ENCODE measurements at places on chromosomes 16 and 17. TPM values are rescaled to one million over a fixed set of nuclear protein-coding genes. Genes with fewer than 3 reads are reported as not detected.
A peak's percentile ranks its signal among the peaks of the same experiment; 100 is the strongest.

TAC4 gene
- not detected for total RNA-seq

- no peak for DNase-seq
Observed at GRCh38 chr16:57028086-57028485, 38.7 kb downstream of the NLRC5 start.

DNA sequence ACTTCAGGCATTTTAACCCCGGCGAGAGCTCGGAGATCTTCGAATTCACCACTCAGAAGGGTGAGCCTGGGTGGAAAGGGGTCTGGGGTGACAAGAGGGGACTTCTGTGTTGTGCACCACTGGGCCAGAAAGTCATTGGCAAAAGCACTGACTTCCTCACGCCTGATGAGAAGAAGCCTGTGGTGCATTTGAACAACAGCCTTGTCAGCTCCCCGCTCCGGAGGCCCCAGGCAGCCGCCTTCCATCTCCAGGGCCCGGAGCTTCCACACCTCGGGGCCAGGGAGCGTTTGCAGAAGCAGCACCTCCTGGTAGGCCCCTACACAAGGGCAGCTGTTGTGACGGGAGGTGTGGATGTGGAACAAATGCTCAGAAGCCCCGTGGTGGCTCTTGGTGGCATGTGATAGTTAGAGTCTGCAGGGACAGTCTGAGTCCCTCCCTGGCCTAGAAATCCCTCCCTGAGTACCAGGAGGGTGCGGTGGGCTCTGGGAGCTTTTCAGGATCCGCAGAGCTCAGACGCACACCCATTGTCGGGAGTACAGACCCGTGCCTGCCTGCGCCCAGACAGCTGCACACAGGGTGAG is 9.7 kb downstream of the CACNG1 start:
- no peak for DNase-seq

C17orf50 gene
- total RNA-seq = not detected

DNA sequence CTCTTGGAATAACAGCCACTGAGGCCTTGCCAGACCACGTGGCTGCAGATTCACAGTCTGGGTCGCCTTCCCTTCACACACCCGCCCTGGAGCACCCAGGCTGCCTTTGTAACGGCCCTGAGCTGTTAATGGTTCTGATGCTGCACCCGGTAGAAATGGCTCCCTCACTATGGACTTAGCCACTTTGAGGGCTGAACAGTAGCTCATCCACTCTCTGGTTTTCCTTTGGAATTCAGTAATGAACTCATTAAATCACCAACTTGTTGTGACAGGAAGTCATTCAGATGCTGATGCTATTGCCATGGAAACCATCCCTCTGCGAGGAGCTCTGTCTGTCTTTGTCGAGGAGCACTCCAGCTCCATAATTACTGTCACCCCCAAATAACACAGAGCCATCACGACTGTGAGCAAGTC is 59.2 kb downstream of the CDK5R1 start:
- no peak for DNase-seq

DNA sequence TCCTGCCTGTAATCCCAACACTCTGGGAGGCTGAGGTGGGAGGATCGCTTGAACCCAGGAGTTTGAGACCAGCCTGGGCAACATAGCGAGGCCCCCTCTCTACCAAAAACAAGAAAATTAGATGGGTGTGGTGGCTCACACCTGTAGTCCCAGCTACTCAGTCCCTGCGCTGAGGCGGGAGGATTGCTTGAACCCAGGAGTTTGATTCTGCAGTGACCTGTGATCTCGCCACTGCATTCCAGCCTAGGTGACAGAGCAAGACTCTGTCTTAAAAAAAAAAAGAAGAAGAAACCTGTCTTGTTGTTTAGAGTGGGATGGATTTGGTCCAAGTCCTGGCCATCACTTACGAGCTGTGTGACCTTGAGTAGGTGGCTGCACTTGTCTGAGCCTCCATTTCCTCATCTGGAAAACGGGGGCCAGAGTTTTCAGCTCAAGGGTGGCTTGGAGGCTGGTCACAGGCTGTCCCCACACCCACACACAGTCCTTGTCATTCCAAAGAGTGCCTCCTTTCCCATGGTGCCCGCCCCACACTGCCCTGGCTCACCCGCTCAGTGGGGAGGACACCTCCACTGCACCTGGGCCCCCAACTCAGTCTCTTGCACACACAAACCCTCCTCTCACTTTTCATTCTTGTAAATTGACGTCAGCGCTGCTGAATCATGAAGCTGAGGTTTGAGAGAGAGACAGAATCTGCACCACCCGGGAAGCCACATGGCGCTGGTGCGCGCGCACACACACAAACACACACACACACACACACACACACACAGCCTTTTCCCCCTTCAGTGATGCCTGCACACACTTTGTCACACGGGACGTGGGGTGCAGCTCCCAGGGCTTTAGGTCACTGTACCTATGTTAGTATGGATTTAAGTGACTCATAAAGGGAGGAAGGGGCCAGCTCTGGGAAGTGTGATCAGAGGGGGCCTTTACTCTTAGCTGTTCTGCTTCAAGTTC is 4.2 kb downstream of the SOCS1 start:
- peak; percentile 85 for DNase-seq

GRCh38 chr16:59697236-59697635 is 963.1 kb upstream of the GOT2 start:
- no peak for DNase-seq

ARHGAP27 gene
- total RNA-seq = 385 TPM

TBC1D24 gene
- 5.6 TPM for total RNA-seq

PRDM7 gene
- not detected for total RNA-seq

DNA sequence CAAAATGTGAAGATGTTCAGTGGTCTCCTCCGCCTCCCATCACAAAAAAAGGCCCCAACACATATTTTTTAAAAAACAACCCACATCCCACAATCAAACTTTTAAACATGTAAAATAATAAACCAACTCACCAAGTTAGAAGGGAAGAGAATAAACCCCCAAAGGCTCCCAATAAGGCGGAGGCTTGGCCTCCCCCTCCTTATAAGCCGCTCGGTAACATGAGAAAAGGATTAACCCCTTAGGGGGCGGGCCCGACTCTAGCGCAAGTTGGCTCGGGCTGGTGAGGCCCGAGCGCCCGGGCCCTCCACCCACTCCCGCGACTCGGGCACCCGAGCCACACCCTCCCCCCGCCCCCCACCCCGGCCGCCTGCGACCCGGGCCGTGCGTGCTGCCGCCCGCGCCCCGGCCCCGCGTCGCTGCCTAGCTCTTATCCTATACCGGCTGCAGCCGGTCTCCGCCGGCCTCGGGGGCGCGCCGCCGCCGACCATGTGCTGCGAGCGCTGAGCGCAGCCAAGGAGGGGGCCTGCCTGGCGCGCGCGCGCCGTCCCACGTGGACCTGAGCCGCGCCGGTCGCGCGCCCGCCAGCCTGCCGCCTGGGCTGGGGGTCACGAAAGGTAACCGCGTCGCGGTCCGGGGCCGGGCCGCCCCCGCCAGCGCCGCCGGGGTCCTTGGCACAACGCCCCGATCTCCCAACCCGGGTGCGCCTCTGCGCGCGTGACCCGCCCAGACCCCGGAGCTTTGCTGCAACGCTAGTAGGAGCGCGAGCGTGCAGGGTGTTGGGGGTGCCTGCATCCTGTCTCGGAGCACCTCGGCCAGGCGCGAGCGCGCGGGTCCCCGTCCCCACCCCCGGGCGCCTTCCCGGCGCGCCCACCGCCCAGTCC is at the start of the genes ARSG and SLC16A6:
Gene ARSG, plus strand, starts transcription at position 541 of the 881 bp plus-strand sequence. CDS start 15,999 bp downstream, outside the sequence.
Gene SLC16A6, minus strand, starts transcription at position 173 of the 881 bp plus-strand sequence. CDS start 12,807 bp downstream, outside the sequence.
- DNase-seq = peak; percentile 66

DNA sequence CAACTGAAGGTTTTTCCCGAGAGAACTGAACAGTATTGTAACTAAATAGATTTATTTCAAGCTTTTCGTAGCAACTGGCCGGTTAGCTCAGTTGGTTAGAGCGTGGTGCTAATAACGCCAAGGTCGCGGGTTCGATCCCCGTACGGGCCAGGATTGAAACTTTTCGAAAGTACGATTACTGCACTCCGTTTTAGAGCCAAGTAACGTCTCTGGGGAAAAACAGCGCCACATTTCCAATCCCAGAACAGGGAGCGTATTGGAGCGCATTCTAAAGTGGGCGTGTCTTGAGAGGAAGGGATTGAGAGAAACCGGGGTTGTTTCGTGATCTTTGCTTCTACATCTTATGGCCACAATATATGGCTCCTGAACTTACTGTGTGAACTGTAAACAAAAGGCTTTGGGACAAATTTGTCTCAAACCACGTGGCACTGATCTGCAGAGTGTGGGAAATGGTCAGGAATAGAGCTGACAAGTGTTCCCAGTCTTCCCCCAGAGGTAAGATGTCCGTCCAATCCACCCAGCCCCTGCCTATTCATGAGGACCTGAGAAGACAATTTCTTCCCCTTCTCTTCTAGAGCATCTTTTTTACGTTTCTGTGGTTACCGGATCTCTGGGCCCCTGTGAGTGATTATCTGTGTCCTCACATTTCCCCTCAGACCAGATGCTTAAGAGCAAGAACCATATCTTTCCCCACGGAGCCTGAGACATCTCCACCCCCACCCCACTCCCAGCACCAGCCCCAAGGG is 2.3 kb downstream of the BORCS6 start:
- DNase-seq = peak; percentile 89

GRCh38 chr17:3907483-3908216 is 8.6 kb downstream of the P2RX1 start:
- no peak for DNase-seq

LGALS3BP gene
- 1,631 TPM for total RNA-seq

- no peak for DNase-seq
Observed at GRCh38 chr17:39732586-39732985, 2.3 kb upstream of the MIEN1 start.

RPS15A gene
- 489 TPM for total RNA-seq

DNA sequence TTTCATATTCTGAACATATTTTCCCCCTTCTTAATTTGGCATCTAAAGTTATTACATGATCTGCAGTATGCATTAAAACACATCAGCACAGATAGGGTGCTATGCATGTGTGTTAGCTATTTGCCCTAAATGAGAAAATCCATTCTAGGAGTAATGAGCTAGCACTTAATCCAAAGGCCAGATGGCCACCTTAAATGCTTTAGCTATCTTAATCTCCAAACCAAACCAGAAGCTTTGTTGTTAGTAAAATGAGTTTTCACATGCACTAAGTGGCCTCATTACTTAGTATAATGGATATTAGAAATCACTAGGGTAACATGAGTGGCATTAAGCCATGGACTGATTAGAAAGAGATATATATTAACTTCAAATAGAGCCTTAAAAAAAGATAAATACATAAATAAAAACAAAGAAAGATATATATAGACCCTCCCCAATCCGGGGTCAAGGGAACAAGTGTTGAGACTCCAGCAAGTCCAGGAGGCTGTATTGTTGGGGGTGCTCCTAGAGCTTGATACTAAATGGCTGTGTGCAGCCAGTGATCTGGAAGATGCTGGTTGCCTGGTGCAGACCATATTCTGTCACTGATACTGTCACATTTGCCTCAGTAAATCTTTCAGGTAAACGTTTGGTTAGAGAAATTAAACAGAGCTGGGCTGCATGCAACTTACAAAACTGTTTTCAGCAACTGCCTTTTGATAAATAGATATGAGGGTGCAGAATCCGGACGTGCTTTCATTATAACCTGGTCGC is 67.3 kb downstream of the MYH10 start:
- no peak for DNase-seq

- DNase-seq = no peak
Observed at GRCh38 chr17:37317867-37318266, 57.9 kb upstream of the C17orf78 start.

FNDC8 gene
- not detected for total RNA-seq

DNA sequence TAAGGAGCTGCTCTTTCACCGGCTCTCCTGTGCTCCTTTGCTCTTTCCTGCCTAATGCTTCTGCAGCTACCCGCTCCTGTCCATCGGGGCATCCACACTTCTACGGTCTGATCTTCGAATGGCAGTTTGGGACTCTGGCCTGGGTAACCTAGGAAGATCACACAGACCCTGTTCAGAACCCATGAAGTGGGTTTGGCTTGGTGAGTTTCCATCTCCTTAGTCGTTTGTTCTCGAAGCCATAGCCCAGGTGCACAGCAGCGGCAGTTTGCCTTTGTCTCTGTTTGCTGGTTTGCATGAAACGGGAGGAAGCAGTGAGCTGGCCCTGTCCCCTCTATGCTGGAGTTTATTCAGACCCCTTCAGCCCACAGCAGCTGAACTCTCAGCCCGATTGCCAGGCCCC is 29.0 kb downstream of the PSMD7 start:
- no peak for DNase-seq

SOX9 gene
- total RNA-seq = 38.0 TPM

GDPD1 gene
- total RNA-seq = not detected

- DNase-seq = peak; percentile 73
Observed at GRCh38 chr17:77145612-77146245, 5.0 kb downstream of the SEC14L1 start.

RUNDC3A gene
- 14.9 TPM for total RNA-seq

DNA sequence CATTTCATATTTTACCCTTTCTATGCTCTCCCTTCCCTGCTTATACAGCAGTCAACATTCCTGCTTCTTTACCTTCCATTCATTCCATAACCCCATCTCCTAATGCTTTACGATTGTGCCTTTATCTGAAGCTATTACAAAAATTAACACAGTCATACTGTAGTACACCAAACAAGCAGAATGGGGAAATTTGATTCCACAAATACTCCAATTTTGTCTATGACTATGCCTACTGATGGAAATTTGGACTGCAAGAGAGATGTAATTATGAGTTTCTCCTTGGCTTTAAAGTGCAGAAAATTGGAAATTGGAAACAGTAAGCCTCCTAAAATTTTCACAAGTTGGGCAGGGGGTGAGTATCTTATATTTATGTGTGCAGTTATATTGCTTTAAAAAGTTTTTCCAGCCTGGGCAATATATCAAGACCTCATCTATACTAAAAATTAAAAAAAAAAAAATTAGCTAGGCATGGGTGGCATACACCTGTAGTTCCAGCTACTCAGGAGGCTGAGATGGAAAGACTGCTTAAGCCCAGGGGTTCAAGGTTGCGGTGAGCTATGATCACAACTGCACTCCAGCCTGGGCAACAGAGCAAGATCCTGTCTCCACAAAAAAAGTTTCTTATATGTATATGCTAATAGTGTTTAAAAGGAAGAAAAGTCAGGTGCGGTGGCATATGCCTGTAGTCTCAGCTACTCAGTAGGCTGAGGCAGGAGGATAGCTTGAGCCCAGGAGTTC is 3.0 kb downstream of the APPBP2 start:
- DNase-seq = no peak

- no peak for DNase-seq
Observed at GRCh38 chr17:65198653-65199382, 61.6 kb downstream of the RGS9 start.

SSTR5 gene
- total RNA-seq = not detected

DNA sequence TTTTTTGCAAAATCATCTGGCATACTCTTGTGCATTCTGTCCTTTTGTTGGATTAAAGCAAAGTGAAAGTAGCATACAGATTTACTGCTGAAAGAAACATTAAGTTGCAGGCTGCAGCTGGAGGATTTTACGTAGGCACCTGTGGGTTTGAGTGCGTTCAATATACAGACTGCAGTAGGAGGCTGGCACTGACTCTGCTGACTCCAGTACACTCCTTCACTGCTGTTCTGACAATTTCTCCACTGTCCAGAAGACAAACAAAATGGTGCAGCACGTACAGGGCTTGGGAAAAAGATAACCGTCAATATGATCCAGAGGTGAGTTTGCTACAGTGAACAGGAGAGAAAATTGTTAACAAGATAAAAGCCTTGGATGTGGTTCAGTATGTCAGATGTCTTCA is 73.3 kb downstream of the TANC2 start:
- DNase-seq = no peak

GRCh38 chr16:3486506-3487215 is 8.6 kb downstream of the C16orf90 start:
- no peak for DNase-seq

MPP2 gene
- total RNA-seq = 1.3 TPM

- DNase-seq = no peak
Observed at GRCh38 chr16:75012380-75013081, 13.7 kb downstream of the ZNRF1 start.
